Naive B cell (primary cell): ENCODE measurements at places on chromosomes 11 and 22.

GRCh38 chr11:41982975-41983374, 523.5 kb upstream of the LRRC4C start:
- no peak for DNase-seq

DNA sequence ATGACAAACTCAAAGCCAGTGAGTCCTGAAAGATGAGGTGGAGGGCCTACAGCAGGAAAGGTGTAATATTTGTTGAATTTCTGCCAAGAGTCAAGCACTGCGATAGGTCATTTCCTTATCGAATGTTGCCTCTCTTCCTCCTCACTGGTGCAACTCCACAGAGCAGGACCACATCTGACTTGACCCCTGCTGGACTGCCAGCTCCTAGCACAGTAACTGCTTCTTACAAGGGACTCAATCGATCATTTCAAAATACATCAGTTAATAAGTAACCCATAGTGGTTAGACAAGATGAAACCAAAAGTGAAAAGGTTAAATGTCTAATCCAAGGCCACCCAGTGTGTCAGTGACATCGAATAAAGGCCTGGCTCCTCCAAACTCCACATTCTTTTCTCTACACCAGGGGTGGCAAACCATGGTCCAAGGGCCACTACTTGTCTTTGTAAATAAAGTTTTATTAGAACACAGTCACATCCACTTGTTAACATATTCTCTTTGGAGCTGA, 98.5 kb upstream of the CSNK2A3 start:
- DNase-seq = no peak

GRCh38 chr11:101862391-101863233, 52.2 kb upstream of the CEP126 start:
- DNase-seq = no peak

GRCh38 chr22:24564376-24565058, 8.7 kb downstream of the SNRPD3 start:
- DNase-seq = no peak

DNA sequence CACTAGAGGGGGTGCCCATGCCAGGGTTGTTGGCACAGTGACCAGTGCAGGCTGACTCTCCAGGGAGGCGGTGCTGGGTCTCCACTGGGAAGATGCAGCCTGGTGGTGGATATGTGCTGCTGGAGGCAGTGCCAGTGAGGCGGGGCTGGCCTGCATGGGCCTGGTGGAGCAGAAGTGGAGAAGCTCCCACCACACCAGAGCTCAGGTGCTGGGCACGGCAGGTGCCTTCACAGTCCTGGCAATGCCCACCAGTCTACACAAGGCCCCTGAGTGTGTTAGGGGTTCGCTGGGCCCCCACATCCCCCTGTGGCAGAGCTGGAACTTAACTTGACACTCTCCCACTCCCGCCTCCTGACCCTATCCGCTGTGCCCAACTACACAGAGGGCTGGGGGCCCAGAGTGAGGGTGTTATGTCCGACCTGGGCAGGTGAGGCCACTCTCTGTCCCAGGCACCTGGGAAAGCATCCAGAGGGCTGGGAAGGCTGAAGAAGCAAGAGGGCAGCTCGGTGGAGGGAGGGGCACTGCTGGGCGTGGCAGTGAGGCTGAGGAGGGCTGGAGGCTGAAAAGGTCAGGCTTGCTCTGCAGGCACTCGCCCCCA, 102.4 kb upstream of the B3GAT1 start:
- DNase-seq = no peak

GRCh38 chr11:76699451-76700091, 29.0 kb upstream of the LRRC32 start:
- no peak for DNase-seq

- no peak for DNase-seq
Measured at GRCh38 chr11:1668911-1669473, 28.0 kb upstream of the KRTAP5-6 start.

DNA sequence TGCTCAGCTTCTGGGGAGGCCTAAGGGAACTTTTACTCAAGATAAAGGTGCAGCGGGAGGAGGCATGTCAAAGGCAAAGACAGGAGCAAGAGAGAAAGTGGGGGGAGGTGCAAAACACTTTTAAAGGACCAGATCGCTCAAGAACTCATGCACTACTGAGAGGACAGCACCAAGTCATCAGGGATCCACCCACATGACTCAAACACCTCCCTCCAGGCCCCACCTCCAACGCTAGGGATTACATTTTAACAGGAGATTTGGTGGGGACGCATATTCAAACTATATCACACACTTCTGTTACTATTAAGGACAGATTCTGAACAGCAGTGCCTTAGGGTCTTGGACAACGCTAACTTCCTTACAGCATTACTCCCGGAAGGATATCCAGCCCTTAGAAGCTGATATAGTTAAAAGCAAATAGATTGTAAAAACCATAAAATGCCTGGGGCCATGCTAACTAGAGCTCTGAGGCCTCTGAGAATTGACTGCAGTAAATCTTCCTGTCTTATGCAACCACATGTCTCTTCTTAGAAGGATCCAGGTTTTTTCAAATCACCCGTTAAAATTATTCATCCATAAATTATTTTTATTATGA, 16.7 kb upstream of the ZC3H12C start:
- no peak for DNase-seq

DNA sequence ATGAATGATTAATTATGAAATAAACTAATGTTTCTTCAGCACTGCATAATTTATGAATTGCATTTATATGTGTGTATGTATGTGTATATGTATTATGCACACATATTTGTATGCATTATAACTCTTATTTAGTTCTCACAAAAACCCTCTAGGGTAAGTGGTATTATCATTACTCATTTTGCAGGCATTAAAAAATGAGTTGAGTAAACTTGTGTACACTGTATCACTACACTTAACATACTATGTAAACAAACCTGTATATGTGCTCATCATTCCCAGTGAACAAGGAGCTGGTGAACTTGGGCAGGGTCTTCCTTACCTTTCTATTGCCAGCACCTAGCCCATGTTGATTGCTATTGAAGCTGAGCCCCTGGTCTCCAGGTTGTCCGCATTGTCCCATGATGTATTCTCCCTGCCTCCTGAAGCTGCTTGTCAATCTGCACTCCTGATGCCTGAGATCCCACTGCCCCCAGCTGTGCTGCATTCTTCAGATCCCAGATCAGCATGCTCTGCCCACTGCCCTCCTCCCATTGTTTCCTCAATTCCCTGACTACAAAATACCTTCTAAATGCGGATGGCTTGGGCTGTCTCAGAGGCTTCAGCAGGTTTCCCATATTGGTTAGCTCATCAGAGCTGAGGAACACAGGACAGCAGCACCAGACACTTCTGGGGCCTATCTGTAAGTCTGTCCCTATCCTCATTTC, 267.9 kb upstream of the SESN3 start:
- DNase-seq = no peak

DNA sequence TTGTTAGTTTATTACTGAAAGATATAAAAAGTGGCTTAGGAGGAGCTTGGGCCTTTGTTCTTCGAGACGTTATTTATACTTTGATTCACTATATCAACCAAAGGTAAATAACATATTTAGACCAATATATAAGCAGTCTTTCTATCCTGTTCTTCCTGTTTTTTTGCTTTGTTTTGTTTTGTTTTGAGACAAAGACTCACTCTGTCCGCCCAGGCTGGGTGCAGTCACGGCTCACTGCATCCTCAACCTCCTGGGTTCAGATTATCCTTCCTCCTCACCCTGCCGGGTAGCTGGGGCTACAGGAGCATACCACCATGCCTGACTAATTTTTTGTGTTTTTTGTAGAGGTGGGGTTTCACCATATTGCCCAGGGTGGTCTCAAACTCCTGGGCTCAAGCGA, 66.8 kb downstream of the ATM start:
- DNase-seq = no peak

DNA sequence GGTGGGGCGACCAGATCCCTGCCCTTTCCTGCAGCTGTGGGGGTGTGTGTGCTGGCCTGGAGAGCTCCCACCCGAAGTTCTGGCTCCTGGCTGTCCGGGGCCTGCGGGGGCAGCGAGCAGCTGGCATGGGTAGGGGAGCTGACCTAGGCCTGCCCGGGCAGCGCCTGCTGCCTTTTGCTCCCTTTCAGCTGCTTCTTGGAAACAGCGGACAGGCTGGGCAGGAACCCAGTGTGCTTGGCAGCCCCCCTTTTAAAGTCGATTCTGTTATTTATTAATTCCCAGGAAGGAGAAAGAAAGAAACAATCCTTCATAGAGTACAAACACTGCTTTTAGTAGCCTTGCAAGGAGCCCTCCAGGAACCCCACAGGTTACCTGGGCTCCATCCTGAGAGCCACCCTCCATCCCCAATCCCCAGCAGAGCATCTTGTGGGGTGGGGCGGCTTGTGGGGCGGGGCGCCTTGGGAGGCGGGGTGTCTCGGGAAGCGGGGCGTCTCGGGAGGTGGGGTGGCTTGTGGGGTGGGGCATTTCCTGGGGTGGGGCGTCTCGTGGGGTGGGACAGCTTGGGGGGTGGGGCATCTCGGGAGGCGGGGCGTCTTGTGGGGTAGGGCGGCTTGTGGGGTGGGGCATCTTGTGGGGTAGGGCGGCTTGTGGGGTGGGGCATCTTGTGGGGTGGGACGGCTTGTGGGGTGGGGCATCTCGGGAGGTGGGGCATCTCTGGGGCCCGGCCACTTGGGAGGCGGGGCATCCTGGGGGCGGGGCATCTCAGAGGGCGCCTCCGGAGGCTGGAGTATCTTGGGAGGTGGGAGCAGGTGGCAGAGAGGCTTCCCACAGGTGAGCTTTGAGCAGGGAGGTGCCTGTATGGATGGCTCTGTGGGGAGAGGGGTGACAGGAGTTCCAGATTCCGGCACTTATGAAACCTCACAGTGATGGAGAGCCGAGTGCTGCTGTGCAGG, 7.0 kb downstream of the CD81 start:
- peak; percentile 67 for DNase-seq

DNA sequence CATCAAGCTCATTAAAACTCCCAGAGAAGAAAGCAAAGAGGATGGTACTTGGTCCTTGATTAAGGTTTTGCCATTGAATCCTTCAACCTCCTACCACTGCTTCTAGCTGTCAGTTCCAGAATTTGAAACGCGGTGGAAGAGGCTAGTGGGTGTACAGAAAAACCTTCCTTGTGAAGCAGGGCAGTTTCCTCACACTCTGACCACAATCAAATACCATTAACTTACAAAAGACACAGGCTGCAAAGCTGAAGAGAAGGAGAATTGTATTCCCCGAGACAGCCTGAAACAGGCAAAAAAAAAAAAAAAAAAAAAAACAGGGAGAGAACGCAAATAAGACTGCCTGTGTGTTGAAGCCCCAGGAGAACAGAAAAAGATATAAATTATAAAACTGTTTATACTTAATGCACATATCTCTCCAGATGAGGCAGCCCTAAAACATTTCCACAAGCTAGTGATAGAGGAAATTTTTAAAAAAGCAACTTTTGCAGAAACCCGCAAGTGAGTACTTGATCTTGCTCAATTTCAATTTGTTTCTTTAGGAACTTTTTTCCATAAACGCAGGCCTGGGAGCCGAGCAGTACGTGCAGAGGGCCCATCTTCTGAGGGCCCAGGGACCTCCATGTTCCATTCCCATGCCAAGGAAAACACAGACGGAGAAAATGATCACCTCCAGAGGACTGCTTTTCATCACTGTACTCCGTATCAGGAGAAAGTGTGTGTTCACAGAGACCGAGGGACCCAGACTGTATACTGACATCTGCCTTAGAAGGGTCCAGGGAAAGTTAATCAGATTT, 218.7 kb upstream of the BLID start:
- DNase-seq = no peak

GRCh38 chr11:45616802-45617549, 48.4 kb downstream of the CHST1 start:
- no peak for DNase-seq

DNA sequence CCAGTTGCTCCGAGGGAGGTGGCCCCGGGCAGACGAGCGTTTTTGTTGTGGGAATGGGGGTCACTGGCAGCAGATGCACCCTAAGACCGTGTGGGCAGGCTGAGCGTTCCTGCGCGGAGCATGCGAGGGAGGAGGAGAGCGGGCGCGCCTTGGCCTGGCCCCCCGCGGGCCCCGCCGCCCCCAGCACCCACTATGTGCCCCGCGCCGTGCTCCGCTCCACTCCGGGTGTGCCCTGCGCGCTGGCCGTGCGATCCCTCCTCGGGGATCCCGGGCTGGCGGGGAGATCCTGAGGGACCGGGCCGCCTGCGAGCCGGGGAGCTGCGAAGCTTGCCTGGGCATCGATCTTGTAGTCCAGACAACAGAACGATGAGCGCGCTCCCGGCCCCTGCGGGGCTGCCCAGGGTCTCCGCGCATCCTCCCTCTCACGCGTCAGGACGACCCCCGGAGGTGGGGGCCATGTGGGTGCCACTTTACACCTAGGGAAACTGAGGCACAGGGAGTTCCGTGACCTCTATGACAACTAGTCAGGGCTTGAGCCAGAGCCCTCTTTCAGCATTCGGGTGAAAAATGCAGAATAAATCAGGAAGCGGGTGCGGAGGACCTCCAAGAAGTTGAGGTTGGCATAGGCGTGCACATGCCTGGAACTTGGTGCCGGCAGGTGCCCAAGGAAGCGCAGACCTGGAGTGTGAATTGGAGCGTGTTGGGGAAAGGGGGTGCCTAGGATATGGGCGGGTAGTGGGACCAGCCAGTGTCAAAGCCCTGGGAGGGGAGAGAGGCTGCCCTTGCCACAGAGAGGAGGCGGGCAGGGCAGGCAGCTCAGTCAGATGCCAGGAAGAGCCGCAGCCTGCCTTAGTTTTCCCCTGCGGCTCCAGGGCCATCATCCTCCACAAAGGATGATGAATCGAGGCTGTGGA, 1.3 kb upstream of the KMT5B start:
- no peak for DNase-seq

- no peak for DNase-seq
Measured at GRCh38 chr22:28346308-28346707, 333.3 kb downstream of the TTC28 start.

DNA sequence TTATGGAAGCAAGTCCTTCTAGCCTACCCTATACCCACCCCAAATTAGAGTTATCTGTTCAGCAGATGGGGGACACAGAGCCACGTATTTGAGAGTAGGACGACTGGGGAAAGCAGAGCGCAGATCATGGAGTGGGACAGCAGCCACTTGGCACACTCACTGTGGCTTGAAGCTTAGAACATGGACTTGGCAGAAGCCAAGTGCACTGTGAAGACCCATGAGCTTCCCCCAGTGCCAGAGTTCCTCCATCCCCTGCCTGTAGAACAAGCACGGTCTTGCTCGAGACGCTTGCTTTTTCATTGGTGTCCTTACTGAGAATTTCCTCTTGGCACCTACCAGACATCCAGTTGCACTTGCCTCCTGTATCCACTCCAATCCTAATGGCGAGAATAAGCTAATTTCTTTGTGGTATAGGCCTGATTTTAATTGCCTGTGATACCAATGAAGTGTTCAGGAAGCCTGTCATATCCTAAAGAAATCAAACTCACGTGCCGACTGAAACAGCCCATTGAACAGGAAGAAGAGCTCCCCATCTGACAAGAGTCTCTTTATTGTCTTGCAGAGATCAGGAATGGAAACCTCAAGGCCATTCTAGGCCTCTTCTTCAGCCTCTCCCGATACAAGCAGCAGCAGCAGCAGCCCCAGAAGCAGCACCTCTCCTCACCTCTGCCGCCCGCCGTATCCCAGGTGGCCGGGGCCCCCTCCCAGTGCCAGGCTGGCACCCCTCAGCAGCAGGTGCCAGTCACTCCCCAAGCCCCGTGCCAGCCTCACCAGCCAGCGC, 166.9 kb downstream of the NAV2 start:
- no peak for DNase-seq
